Caudate nucleus (tissue), 63 donors: ENCODE measurements at places on chromosomes 5 and 9.

DNA sequence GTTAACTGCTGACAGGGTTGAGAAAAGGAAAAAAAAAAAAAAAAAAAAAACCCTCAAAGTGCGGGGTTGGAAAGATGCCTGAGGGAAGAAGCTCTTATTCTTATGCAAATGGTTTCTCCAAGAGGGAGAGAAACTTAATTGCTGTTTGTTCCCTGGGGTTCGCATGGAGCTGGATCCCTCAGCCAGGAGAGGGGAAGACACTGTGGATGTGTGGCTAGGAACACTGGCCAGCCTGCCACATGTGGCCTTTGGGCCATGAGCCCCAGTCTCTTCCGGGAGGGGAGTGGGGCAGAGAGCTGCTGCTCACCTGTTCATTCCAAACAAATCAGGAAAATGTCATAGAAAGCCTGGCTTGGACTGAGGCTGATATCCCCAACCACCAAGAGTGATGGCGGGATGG is 9.4 kb upstream of the SCGB3A2 start:
- DNase-seq: no peak

DNA sequence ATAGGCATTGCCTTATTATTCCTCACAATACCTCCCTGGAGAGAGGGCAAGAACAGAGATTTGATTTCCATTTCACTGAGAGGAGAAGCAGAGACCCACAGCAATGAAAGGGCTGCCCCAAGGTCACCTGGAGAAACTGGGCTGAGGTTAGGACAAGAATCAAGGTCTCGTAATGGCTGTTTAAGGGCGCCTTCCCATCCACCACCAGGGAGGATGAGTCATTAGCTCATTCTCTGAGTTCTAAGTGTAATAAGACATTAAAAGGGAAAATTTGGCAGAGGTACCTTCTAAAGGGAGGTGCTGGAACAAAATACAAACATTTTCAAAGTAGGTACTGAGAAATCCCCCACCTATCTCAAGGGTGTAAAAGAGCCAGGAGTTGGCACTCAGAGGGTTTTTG is 52.6 kb upstream of the TCERG1 start:
- no peak for DNase-seq

DNA sequence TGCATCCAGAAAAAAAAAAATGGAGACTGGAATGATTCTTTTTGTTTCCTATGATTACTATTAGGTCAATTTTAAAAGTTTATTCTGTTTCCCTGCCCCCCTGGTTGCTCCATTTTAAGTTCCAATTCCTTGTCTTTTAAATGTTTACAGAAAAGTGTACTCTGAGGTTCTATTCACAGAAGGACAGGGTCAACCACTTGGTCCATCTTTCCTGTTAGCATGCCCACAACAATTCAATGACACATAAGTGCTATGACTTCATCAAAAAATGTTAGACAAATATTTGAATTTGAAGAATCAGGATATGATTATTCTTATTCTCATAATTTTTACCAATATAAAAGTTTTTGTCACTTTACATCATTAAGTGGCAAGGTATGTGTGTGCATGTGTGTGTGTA is 123.7 kb downstream of the PDE4D start:
- no peak for DNase-seq

DNA sequence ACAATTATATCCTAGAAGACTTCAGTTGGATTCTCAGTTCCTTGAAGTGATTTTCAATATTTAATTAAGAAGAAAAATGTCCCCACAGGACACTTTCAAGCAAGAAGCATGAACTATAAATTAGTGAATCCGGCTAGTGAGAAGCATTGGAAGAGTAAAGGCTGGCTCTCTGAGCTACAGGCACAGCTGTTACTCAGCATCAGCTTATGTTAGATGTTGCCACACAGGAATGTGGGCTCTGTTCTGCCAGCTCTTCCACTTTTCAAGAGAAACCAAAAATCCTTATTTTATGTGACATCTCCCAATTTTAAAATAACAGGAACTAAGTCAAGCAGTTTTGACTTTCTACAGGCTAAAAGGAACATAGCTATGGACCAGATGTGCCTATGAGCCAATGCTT is 14.9 kb downstream of the ZNF474 start:
- DNase-seq: no peak

- DNase-seq: no peak
These were observed 255.3 kb downstream of the SYK start for GRCh38 chr9:91056917-91057316.

- DNase-seq: no peak
These were observed 17.5 kb upstream of the LHFPL2 start for GRCh38 chr5:78666041-78666444.

DNA sequence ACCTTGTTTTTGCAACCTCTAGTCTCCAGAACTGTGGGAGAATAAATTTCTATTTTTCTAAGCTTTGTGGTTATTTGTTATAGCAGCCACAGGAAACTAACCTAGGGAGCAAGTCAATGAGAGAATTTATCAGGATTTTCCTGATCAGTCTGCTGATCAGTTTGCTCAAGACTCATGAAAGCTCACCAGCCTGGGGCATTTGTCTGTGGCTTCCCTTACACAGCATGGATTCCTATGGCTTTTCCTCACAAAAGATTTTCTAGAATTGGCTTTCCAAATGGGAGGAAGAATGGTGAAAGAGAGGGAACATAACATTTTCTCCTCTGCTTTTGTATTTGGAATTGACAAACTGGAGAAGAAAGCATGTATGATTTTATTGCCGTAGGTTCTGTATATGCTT is 20.2 kb downstream of the ARRDC3 start:
- DNase-seq: no peak

DNA sequence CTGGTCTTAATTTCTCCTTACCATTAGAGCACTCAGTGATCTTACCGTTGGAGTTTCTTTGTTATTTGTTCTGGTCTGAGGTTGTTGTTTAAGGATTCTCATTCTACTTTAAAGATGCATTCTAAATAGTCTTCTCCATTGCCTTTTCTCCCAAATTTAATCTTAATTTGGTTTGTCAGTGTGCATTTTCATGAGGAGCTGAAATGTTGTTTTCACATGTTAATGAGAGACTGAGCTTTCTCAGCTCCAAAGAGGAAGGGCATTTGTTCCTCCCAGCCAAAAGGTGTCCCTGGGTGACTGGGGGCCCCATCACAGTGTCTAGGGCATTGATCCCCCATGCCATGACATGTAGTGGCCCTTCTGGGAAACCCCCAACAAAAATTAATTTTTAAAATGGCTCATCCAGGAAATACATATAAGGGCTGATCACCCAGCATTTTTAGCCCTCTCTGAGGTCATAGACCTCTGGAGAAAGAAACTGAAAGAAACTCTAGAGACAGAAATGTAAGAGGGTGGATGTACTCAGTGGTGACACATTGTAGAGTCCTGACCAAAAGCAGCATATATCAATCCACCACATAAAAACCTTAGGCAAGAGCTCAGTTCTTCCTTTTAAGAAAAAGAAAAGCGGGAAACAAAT is 240.4 kb upstream of the RAI14 start:
- DNase-seq: no peak

DNA sequence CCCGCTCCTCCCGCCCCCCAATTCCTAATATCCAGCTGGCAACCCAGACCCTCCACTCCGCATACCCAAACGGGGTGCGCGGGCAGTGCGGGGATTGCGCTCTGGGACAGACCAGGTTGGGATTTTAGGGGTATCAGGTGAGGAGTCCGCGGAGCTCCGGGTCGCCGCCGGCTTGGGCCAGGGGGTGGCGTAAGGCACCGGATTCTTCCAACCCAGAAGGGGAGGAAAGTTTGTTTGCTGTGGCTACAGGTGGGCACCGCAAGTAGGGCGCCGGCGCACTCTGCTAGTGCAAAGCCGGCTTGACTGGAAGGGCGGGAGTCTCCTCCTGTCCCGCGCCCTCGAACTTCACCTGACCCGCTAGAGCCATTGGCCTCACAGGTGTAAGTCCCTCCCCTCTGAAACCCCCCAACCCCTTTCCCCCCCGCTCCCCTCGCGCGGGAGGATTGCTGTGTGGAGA is 709 bp downstream of the IQGAP2 start:
- no peak for DNase-seq

- no peak for DNase-seq
These were observed 1092.5 kb upstream of the SEMA6A start for GRCh38 chr5:117667105-117667504.

DNA sequence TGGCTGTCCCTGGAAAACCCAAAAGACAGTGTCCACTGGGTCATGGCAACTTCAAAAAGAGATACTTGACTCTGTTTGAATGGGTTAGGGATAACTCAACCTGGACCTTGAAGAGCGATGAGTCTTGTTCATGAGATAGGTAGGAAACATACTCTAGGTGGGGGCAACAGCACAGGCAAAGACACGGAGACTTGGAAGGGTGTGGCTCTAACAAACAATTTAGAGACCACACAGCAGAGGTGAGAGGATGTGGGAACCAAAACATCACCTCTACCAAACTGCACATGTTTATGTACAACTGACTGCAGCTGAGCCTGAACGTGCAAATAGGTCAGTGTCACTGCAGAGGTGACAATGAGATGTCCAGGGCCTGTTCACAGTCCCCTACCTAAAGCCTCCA is 247.7 kb upstream of the ADRA1B start:
- DNase-seq: no peak

- DNase-seq: no peak
These were observed 55.2 kb downstream of the TRIP13 start for GRCh38 chr5:947626-948471.

DNA sequence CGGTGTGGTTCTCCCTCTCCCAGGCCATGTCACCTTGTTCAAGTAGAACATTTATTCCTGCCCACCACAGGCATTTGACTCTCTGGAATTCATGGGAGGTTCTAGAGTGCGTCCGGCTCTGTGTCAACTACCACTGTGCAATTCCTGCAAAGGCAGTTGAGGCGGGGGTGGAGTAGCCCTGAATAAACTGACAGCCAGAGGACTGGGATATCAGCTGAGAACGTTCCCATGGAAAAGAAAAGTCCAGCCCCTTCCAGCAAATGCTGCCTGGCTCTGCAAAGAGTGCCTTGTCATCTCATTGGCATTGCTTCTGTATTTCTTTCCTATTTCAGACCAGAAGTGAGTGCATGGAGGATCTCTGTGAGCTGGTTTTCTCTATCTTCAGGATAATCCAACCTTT is 18.9 kb upstream of the MEGF9 start:
- no peak for DNase-seq

DNA sequence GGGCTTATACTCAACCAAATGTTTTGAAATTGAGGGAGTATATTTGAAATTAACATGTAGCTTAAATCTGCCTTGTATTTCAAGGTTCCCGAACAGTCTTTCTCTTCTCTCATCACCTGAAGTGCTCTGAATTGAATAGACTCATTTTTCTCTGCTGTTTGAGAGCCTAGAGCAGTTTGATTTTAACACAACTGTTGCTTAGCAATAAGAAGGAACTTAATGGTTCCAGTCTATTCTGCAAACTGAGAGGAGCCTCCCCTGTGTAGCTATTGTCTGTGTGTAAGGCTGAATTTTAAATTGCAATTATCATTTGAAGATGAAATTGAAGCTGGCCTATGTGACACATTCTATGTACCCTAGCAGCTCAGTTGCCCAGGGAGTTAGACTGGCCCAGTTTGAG is 87.1 kb upstream of the CKMT2 start:
- DNase-seq: no peak

DNA sequence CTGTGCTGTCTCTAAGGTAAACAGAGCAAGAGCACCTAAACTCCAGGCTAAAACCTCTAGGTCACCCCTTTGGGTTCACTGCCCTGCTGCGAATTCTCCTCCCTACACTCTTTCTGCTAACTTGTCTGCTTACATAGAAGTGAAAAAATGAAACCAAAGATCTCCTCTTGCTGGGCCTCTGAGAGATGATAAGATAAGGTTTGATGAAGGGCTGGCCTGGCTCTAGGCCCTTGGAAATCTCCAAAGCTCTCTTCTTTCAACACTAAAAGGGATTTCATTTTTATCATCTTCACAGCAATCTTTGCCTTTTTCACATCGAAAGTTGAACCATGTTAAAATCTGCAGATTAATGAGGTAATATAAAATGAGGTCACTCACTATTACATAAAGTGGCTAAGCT is 450.8 kb upstream of the TLE4 start:
- no peak for DNase-seq

GRCh38 chr9:77834898-77835488 is 186.9 kb upstream of the GNA14 start:
- DNase-seq: no peak

DNA sequence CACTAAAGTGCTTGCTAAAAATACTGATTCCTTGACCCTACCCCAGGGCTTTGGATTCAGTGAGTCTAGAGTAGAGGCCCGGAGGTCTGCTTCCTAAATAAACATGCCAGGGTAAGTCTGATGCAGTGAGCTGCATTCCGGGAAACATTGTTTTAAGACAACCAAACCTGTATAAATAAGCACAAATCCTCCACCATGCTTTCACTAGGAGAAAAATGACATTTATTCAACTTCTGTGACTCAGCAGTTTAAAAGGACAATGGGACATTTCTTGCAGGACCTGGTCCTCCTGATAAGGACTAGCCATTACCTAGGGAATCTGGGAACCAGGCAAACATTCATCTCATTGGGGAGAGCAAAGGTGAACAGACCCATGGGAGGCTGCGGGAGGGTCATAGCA is 335.3 kb downstream of the MLLT3 start:
- no peak for DNase-seq

DNA sequence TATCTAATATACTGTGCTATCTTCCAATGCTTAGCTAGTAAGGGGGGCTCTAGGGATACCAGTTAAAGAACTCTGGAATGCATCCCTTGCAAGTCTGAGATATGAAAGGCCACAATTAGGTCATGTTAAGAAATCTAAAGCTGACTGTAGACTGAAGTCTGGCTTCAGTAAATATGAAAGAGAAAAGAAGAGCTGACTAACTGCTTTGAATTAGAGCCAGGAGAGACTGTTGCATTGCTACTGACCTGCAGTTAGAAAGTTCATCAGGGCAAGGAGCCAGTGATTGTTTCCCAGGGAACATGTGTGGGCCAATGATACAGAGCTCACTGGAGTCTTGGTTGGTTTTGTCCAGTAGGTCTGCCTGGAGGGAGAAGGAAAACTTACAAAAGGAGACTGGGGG is 472.1 kb upstream of the TNC start:
- no peak for DNase-seq

- no peak for DNase-seq
These were observed 73.3 kb downstream of the ABCA1 start for GRCh38 chr9:104854613-104855012.

- DNase-seq: no peak
These were observed 20.6 kb downstream of the GGTA1 start for GRCh38 chr9:121478816-121479676.

DNA sequence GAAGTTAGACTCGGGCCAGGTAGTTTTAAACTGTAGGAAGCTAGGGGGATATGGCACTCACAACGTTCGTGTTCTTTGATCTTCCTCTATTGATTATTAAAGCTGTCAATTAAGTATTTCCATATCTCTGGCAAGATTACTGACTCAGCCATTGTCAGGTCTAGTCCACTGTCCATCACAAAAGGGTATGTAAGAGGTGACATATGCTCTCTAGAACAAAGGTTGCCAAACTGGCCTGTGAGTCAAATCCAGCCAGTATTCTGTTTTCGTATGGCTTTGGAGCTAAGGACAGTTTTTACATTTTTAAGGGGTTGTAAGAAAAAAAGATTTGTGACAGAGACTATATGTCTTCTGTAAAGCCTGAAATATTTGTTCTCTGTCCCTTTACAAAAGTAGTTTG is 44.2 kb downstream of the FAXDC2 start:
- DNase-seq: no peak

GRCh38 chr5:103587185-103587748 is 24.7 kb upstream of the NUDT12 start:
- no peak for DNase-seq
